ENCODE measurements at places on chromosomes 11 and 22.

DNA sequence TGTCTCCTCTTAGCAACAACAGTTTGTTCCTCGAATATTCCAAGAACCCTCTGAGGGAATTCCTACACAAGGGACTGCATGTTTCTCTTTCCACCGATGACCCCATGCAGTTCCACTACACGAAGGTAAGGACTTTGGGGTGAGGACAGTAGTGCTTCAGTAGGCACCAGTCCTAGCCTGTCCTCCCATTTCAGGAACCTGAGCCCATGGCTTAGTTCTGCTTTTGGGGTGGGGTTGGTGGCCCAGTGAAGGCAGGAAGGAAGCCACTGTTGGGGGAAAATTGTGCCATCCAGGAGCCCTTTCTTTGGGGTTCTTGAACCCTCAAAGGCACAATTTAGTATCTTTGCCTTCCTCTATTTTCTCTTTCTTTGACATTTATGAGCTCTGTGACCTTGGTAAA is 38.2 kb downstream of the RNF141 start:
- DNase-seq: no peak

- DNase-seq: no peak
Observed at GRCh38 chr22:42626951-42627625, 12.4 kb upstream of the POLDIP3 start.

DNA sequence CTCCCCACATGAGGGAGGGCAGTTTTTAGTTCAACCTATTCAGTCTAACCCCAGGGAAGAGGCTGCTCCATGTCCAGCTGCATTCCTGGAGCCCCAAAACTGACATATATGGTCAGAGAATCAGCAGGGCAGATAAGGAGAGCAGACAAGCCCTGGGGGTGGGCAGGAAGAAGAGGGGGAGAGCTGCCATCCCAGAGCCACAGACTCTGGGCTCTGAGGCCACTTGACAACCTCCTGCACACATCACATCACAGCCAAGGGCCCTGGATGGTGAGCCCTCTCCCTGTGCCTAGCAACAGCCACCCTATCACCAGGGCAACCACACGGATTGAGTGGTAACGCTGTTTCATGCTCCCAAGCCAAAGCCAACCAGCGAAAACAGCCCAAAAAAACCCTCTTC is 3.1 kb downstream of the ARHGAP1 start:
- DNase-seq: no peak

DNA sequence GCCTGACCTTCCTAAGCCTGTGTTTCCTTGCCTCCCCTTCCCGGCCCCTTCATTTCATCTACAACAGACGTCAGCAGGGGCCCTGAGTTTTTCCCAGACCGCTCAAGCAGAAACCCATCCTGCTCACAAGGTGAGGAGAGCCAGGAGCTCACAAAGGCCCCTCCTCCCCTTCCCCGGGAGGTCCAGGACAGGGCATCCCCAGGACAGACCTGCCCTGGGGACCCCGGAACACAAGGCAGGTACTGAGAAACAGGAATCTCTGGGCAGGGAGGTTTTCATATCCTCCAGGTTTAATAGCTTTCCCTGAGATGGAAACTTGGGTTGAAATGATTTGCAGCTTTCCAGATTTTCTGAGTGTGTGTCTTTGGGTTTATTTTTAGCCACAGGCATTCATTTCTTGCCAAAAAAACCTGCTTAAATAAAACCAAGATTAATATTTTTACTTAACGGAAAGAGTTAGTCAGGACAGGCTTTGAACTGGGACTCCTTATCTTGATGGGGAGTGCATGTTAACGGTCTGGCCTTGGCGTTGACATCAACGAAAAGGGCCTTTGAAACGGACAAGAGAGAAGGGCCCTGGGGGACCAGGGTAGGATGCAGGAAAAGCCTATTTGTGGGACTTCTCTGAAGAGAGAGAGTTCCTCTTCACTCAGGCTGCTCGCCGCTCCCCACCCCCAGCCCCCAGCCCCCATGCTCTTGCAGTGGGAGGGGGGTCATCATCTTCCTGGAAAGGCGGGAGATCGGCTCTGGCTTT is 38.5 kb downstream of the TIMP3 start:
- DNase-seq: no peak

GRCh38 chr11:110200241-110200640 is 96.2 kb downstream of the RDX start:
- no peak for DNase-seq

All from activated CD4-positive, alpha-beta T cell treated with anti-CD3 and anti-CD28 coated beads, Interleukin-2, amount 50 U/mL, for 16 hours (primary cell).